ENCODE measurements at places on chromosomes 5 and 9.

- no peak for DNase-seq
Observed at GRCh38 chr5:112735702-112736101, 2.0 kb upstream of the APC start.

- DNase-seq, result no peak
Observed at GRCh38 chr5:74945561-74946165, 79.5 kb upstream of the FAM169A start.

DNA sequence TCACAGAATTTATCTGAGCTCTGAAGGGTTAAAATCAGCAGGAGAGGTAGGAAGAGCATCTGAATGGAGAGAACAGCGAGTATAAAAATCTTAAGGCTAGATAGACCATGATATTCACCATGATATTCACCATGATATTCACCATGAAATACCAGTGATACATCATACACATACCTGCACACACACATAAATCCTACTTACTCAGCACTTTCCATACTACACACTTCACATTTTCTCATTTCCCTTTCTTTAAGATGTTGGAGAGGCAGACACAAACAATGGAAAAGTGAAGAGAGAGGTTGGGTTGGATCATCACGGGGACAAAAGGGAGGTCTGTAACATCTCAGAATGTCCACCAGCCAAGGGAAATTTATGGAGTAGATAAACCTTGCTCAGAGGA is 66.4 kb upstream of the ATP10B start:
- no peak for DNase-seq

- DNase-seq, result peak; percentile 75
Observed at GRCh38 chr9:134066913-134067851, 644 bp downstream of the BRD3 start.

GRCh38 chr5:95007921-95008597 is 276.8 kb downstream of the MCTP1 start:
- no peak for DNase-seq

DNA sequence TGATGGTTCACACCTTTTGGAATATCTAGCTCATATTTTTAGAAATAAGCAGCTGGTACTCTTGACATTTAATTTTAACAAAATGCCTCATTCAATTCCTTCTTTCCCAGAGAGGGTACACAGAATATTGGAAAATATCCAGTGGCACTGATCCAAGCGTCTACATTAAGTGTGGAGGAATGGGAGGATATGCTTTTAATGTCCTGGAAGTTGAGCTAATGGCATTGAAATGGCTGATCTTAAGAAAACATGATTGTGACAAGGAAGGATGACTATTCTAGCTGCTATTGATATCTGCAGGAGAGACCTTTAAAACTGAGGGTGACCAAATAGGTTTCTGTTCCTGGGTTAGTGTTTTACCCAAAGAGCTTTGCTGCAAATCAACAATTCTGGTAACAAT is 30.0 kb downstream of the ZNF366 start:
- no peak for DNase-seq

DNA sequence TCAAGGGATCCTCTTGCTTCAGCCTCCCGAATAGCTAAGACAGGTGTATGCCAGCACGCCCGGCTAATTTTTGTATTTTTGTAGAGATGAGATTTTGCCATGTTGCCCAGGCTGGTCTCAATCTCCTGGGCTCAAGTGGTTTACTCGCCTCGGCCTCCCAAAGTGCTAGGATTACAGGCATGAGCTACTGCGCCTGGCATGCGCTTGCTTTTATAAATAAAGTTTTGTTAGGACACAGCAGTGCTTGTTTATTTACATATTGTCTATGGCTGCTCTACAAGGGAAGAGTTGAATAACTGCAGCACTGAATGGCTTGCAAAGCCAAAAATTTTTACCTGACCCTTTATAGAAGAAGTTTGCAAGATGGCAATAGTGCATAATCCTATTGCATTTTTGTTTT is 27.7 kb downstream of the GPR21 start:
- DNase-seq, result no peak

GRCh38 chr9:16207161-16207560 is 654.3 kb downstream of the CCDC171 start:
- DNase-seq, result no peak

- DNase-seq, result no peak
Observed at GRCh38 chr5:60444661-60445360, 255.2 kb downstream of the DEPDC1B start.

- DNase-seq, result no peak
Observed at GRCh38 chr5:151750121-151750520, 8.3 kb downstream of the ATOX1 start.

- DNase-seq, result no peak
Observed at GRCh38 chr9:84970432-84970831, 300.9 kb downstream of the NTRK2 start.

GRCh38 chr9:109313351-109313750 is 7.5 kb downstream of the EPB41L4B start:
- no peak for DNase-seq

DNA sequence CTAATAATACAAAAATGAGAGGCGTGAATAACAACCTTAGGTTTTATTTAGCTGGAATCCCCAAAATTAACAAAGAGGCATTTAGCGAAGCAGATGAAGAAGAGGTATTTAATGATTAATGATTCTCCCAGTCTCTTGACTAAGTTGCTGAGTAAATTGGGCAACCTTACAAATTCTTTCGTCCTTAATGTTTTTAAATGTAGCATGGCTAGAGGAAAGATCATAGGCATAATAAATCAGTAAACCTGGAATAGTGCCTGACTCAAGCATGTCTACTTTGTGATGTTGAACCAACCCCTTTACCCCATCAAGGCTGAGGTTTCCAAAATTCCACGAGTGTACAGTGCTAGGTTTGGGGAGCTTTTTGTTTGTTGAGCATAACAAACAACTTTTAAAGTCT is 7.9 kb downstream of the BHMT start:
- no peak for DNase-seq

- DNase-seq, result no peak
Observed at GRCh38 chr5:10719965-10720364, 41.1 kb downstream of the DAP start.

DNA sequence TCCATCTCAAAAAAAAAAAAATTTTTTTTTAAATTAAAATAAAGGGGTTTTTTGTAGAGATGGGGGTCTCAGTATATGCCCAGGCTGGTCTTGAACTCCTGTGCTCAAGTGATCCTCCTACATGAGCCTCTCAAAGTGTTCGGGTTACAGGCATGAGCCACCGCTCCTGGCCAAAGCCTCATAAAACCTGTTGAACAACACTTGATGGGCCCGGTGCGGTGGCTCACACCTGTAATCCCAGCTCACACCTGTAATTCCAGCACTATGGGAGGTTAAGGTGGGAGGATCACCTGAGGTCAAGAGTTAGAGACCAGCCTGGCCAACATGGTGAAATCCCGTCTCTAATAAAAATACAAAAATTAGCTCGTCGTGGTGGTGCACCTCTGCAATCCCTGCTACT is 7.7 kb upstream of the NPM1 start:
- no peak for DNase-seq

DNA sequence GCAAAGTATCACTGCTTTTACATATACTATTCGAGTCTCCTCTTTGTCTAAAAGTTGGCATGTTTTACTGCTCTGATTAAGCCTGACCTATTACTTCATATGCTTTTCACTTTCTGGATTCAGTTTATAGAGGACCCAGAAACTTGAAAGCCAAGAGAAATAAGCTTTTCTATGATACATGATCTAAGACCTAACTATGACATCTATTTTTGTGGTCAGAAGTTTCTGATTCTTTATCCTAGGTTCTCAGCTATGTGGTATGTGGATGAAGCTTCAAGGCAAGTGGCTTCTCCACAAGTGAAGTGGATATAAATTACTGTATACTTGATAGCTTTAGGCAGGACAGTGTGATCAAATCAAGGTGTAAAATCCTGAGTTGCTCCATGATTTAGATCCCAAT is 6.3 kb downstream of the EDIL3 start:
- DNase-seq, result no peak

DNA sequence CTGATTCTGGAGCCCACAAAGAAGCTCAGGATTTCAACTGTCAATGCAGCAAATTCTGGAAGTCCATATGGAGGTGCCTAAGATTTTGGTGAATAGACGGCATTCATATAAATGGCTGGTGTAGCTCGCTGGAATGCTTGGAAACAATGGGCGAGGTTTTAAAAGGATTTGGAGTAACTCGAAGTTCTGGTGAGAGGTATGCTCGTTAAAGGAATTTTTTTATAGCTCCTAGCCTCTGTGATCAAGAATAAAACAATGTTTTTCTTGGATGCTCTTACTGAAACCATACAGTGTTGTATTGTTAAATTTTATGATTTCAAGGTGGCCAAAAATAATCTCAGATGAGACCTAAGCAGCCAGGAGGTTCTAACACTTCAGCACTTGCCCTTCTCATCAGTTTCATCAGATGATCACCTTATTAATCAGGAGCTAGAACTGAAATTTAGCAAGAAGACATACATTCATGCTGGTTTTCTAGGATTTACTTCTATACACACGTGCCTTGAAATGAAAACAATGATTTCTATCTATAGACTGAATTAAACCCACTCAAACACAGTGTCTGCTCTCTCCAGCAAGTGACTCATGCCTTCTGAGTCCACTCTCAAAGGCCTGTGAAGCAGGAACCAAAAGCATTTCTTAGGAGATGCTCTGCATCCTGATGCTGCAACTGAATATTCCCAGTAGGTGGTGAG is 79.2 kb downstream of the OTULIN start:
- DNase-seq, result no peak

DNA sequence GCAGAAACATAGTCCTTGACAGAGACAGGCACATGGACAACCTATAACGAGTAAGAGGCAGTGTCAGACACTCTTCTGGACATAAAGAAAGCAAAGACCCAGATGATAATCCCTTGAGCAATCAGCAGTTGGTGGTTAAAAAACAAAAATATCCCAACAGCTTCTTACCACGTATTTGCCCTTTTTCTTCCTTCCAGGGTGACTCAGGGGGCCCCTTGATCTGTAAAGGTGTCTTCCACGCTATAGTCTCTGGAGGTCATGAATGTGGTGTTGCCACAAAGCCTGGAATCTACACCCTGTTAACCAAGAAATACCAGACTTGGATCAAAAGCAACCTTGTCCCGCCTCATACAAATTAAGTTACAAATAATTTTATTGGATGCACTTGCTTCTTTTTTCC is 9.5 kb downstream of the GZMK start:
- no peak for DNase-seq

GRCh38 chr5:97728920-97729319 is 545.9 kb upstream of the RIOK2 start:
- DNase-seq, result no peak

- DNase-seq, result no peak
Observed at GRCh38 chr5:113909782-113910181, 396.3 kb downstream of the YTHDC2 start.

DNA sequence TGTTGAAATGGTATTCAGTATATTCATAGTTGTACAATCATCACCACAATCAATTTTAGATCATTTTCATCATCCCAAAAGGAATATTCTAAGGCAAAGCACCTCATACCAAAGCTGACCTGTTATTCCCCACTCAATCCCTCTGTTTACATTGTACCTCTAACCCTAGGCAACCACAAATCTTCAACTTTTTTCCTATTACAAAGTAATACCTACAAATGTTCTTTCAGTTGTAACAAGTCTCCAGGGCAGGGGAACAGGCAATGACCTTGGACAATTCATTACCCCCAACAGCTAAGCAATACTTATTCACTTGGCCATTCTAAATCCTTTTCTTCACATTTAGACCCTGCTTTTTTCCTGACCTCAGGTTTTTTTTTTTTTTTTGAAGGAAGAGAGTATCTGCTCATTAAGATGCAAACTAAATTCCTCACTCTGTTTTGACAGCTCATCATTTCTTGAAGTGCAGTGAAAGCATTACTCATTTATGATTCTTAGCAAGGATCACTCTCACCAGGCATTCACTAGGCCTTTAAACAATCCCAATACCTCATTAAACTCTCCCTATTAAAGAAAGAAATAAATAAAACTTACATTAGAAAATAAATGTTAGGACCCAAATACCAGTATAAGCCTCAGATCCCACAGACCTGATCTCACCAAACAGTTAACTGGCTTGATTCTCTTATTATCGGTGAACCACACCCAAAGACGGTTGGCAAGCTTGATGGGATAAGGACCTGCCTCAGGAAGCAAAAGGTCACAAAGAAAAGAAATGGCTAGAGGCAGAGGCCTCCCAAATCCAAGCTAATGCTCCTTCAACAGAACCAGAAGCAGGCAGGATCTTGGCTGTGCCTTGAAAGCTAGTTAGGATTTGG is 15.3 kb downstream of the MTMR12 start:
- DNase-seq, result no peak

GRCh38 chr9:100150214-100150613 is 51.2 kb downstream of the INVS start:
- DNase-seq, result no peak

GRCh38 chr9:111198936-111199335 is 131.1 kb downstream of the OR2K2 start:
- no peak for DNase-seq

DNA sequence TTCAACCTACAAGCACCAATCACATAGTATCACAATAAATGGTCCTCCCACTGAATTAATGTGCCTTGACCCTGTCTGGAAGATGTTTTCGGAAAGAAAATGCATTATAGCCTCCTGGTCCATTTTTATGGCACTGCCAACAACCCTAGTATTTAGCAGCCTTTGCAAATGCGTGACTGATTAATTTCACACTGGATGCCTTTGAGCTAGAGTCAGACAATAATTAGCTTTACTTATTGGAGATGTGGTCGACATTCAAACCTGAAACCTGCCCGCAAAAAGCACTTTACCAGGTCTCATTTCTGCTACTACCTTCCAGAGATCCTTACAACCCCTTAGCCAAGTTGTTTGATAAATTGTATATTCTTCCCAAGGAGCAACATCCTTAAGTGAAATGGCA is 119.3 kb upstream of the DPYSL3 start:
- DNase-seq, result no peak

DNA sequence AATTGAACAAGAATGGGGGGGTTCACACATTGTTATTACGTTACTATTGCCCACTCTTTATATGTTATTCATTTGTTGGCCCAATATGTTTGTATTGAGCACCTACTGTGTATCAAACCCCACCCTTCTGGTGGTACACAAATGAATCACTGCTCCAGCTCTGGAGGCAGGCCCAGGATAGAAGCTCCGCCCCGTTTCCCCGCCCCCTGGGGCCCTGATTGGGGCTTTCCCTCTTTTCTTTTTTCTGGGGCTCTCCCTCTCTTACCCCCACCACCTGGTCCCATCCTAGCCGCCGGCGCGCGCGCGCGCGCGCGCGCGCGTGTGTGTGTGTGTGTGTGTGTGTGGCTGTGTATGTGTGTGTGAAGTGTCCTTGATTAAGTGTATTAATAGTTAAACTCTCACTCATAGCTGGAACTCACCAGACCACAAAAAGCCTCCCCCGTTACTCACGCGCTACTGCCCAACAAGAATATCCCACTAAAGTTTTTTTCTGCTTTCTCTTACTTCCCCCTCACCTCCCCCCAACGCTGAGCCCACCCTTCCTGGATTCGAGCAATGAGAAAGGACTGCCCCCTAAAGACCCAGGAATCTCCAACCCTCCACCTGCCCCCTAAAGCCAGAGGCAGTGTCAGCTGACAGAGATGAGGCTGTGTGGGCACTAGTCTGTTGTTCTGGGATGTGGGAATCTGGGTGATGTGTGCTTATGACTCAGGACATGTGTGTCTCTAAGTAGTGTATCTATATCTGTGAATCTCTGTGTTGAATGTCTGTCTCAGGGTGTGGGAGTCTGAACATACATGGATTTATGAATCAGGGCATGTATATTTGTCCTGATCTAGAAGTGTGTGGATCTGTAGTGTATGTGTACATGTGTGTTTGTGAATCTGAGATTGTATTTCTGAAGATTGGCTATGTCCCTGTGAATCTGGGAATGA is 4.0 kb downstream of the CXXC5 start:
- peak; percentile 91 for DNase-seq

GRCh38 chr5:178793696-178794095 is 63.2 kb upstream of the ZNF354A start:
- no peak for DNase-seq

GRCh38 chr5:36198281-36198680 is 43.4 kb downstream of the NADK2 start:
- no peak for DNase-seq
